CD4-positive, alpha-beta T cell treated with Interleukin-17A for 1 hour (primary cell): ENCODE measurements at places on chromosomes 4 and X.
A peak's percentile ranks its signal among the peaks of the same experiment; 100 is the strongest.

GRCh38 chr4:72977936-72978485, 91.5 kb downstream of the COX18 start:
- DNase-seq, result no peak

DNA sequence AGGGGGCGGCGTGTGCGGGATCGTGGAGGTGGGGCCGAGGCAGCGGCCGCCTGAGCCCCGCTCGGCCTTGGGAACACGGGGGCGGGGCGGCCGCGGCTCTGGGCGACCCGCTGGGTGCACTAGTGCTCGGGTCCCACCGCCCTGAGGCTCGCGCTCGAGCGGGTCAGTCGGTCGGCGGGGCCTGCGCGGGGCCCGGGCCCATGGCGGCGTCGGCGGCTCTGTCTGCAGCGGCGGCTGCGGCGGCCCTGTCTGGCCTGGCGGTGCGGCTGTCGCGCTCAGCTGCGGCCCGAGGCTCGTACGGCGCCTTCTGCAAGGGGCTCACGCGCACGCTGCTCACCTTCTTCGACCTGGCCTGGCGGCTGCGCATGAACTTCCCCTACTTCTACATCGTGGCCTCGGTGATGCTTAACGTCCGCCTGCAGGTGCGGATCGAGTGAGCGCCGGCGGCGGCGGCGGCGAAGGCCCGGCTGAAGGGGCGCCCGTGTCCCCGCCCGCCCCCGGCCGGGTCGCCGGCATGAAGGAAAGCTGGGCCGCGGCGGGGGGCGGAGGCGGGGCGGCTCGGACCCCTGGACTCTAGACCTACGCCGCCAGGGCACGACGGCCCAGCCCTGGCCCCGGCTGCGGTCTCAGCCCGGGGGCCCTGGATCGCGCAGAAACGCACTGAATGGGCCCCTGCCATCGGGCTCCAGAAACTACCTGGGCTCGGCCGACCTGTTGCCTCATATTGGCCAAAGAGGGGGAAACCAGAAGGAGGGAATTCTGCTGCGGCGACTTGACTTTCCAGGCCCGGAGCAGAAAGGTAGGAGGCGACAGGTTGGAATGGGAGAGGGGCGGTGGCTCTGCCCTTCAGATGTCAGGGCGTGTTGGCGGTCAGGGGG, at the start of gene SMIM10L2A:
Gene SMIM10L2A, plus strand, starts transcription at position 13 of the 878 bp plus-strand sequence. Its CDS starts 188 bp downstream, at position 201.
- DNase-seq, result no peak

DNA sequence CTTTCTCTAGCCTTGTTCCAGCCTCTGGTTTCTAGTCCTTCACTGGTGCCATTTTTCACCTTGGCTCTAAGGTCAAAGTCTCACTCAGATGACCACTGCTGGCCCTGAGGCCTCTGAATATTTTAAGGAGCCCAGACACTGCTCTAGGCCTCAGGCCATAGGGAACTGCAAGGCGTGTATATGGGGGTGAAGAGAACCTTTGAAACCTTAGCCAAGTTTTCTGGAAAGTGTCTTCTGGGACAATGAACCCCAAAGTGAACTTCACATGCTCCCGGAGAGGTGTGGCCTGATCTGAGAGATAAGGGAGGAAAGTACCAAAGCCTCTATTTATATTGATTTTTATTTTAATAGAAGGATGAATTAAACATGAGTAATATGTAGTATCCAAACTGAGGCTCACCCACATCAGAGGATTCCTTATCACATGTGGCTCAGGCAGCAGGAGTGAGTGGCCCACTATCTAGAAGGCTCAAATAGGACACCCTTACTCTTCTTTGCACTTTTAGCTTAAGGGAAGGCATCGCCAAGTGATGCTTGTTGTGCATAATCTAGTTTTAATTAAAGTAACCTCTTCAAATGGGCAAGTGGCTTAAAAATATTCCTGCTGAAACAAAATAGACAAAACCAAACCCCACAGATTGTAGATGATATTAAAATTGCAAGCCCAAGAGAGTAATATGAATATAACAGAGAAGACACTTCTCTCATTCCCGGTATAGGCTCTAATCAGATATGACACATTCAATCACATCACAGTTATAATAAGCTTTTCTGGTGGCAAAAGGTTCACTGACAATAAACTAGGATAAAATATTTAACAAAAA, 18.3 kb downstream of the GRPR start:
- DNase-seq, result no peak

- peak; percentile 39 for DNase-seq
These were observed 584 bp downstream of the SUV39H1 start for GRCh38 chrX:48696909-48697727.

DNA sequence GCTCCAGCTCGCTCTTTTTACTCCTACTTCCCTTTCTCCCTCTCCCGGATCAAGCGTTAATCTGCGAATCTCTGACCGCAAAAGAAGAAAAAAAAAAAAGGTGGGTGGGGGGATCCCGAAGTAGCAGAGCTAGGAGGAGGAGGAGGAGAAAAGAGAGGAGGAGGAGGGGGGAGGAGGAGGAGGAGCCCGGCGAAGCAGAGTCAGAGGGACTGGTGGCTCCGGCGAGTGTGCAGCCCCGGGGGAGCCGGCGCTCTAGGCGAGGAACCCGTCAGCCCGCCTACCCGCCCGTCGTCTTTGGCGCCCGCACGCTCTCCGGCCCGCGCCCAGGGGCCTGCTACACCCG, at the start of gene NHSL2:
Gene NHSL2, plus strand, starts transcription at position 203 of the 343 bp plus-strand sequence.
- DNase-seq, result no peak

DNA sequence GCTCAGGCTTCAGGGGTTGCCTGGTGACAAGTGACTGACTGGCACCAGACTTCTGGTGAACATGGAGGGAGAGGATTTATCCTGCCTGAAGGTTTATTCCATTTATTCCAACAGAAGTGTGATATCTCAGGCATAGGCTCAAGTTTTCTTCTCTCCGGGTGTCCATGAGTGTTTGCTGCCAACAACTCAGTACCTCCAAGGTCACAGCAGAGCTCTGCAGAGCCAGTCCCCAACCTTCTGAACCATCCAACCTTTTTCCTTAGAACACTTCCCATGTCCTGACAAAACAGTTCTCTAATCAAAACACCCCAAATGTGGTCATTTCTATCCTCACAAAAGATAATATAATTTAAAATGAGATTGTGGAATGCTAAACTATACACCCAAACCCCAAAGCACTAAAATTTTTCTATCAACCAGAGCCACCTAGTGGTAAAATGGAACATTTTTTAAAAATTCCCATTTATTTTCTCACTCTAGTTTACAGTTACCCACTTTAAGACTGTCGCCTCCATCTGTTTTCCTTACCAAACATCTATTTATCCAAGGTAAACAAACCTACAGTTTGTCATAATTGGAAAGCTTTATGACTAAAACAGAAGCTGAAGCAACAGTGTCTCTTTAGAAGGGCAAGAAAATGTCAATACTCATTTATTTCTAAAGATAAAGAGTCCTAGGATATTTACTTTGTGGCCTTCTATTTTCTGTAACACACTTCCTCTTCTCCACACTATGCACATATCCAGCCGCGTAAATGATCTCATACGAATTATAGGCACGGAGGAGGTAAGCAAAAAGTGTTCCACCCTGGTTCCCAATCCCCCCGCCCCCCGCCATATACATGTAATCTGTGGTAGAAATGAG, 39.5 kb downstream of the TMEM154 start:
- peak; percentile 54 for DNase-seq

DNA sequence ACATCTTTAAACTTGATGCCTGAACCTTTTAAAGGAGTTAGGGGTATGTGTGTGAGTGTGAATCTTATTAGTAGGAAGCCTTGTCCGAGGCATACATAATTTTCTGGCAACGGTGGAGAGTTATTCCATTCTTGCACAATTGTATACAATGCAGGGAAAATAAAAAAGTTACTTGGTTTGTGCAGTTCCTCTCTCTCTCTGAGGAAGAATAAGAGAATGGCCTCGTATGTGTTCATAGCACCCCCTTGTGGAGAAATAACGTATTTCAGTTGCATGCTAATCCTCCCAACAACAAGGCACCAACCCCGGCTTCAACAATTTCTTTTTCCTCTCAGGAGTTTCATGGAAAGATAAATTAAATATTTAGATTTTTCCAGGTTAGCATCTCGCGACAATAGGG, 33.7 kb upstream of the FGF13 start:
- DNase-seq, result peak; percentile 14

DNA sequence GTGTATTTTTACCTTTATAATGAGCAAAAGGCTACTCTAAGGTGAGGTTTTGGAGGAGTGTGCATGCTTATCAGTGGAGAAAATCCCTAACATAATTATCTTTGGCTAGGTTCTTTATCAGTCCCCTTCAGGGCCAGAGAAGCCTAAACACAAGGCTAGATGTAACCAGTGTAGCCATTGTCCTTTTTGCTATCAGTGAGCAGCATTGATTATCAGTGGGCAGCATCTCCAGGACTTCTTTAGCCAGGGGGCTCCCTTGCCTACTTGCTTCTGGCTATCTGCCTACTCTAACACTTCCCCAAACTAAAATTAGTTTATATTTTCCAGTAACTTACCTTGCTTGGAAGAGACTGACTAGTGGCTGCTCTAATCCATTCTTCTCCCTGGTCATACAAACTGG, 595.6 kb downstream of the TRAM1L1 start:
- DNase-seq, result no peak

- peak; percentile 59 for DNase-seq
These were observed 3.0 kb downstream of the LINC00632 start for GRCh38 chrX:140712413-140713173.

GRCh38 chr4:78459327-78459726, 92.2 kb upstream of the ANXA3 start:
- DNase-seq, result no peak

- DNase-seq, result no peak
These were observed at the start of gene PPP2R2C for GRCh38 chr4:6472387-6473263. Gene PPP2R2C (minus strand): TSS chr4:6472614. CDS start chr4:6472229, 385 bp downstream.

DNA sequence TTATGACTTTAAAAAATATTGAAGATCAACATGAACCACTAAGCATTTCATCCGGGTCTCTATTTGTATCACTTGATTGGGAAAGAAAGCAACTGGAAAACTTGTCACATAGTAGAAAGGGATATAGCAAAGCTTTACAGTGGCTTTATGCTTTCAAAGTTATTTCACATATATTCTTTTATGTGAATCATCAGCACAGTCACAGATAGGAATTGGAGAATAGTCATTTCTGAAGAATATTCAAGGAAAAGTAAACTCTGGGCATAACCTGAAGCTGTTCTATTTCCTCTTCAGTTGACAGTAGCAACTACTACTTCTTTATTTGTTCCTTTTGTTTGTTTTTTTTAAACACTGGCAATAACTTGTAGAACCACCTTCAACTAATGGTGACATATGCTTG, 50.5 kb downstream of the MND1 start:
- no peak for DNase-seq

DNA sequence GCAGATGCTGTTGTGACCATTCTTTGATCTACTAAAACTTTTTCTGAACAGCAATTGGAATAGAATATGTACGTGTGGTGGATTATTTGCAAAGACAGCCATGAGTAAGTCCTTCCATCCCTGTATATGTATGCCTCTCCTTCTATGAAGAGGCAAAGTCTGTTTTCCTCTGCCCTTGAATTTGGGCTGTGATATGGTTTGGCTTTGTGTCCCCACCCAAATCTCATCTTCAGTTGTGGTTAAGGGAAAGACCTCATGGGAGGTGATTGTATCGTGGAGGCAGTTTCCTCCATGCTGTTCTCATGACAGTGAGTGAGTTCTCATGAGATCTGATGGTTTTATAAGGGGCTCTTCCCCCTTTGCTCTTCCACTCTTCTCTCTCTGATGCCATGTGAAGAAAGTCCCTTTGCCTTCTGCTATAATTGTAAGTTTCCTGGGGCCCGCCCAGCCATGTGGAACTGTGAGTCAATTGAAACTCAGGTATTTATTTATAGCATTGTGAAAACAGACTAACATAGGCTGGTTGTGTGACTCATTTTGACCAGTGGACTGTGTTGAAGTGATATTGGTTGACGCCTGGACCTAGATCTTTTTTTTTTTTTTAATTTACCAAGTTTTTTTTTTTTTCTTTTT, 108.3 kb upstream of the CAMK2D start:
- peak; percentile 7 for DNase-seq

DNA sequence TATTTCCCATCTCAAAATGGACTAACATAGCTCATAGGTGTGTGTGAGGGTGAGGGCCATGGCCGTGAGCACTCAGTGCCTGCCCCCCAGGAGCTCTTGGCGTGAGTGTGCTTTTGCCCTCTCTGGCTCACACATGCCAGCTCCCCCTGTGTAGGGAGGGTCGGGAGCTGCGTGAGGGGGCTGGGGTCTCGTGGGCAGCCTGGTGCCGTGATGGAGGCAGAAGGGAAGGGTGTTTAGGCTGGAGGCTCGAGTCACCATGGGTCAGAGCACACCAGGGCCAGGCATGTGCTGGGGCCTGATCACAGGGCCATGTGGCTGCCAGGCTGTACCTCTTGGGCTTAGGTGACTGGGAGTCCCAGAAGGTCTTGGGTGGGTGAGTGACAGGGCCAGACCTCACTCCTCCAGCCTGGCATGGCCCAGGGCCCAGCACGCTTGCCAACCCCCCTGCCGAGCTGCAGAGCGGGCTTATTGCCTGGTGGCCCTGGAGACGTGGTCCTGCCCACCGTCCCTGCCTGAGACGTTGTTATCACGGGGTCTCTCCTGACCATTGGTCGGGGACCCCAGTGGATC, 44.0 kb downstream of the ADRA2C start:
- DNase-seq, result no peak

DNA sequence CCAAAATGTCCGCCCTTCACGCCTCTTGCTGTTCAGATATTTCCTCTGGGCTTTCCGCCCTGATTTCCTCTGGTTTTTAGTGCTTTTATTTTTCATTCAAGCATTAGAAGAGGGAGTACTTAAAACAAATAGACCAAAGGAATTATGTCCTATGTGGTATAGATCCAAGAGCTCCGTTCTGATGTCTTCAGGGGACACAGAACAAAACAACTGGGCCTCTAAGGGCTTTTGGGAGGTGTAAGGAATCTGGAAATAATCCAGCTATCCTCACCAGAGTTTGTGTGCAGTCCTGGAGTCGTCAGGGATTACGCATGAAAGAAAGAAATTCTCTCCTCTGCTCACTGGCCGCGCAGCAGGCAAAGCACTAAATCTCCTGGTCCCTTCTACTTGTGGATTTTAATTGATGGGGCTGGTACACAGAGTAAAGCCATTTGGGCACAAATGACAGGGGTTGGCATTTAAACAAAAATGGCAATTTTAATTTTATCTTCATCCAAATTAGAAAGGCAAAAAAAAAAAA, 999.2 kb downstream of the ADGRL3 start:
- no peak for DNase-seq

- DNase-seq, result no peak
These were observed 43.8 kb downstream of the GLRA2 start for GRCh38 chrX:14573161-14573560.

- DNase-seq, result no peak
These were observed 32.9 kb downstream of the LAMTOR3 start for GRCh38 chr4:99861120-99861905.

GRCh38 chr4:7742807-7743280, 196.8 kb downstream of the AFAP1 start:
- no peak for DNase-seq

DNA sequence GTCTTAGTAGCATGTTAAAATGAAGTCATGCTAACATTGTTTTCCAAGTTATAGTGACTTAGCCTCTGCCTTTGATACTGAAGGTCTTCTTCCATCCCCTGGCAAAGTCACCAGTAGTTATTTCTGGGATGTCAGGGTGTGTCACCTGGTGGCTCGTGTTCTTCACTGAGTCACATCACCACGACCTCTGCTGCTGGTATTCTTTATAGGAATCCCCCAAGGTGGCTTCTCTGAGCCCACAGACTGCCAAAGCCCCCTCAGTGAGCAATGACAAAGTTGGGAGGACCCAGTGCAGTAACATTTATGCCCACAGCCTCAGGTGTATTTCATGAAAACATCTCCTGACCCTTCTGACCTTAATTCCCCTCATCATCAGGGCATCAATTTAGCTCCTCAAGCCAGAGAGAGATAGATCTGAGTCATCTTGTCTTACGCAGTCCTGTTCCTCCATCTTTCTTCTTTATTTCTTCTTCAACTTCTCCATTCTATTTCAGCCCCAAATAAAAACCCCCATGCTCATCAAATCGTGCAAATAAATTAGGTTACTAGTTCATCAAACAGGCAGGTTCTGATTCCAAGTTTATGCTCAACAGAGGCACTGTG, 29.3 kb upstream of the GPRIN3 start:
- no peak for DNase-seq
